ENCODE measurements at places on chromosomes 7 and 10. TPM values are rescaled to one million over a fixed set of nuclear protein-coding genes. Genes with fewer than 3 reads are reported as not detected.

The TMEM229A gene
- not detected for total RNA-seq

The EIF5AL1 gene
- 0.32 TPM for total RNA-seq

The RBP4 gene
- 0.64 TPM for total RNA-seq

The HOXA5 gene
- 12.9 TPM for total RNA-seq

The CCDC3 gene
- total RNA-seq = 17.6 TPM

The CREB3L2 gene
- 42.0 TPM for total RNA-seq

The MMD2 gene
- not detected for total RNA-seq

The SLC39A12 gene
- total RNA-seq = not detected

The SPDYE2 gene
- total RNA-seq = not detected

The LRRC18 gene
- 2.6 TPM for total RNA-seq

The CAV1 gene
- 114 TPM for total RNA-seq
